ENCODE measurements at places on chromosomes 7 and 10.
A peak's percentile ranks its signal among the peaks of the same experiment; 100 is the strongest.

DNA sequence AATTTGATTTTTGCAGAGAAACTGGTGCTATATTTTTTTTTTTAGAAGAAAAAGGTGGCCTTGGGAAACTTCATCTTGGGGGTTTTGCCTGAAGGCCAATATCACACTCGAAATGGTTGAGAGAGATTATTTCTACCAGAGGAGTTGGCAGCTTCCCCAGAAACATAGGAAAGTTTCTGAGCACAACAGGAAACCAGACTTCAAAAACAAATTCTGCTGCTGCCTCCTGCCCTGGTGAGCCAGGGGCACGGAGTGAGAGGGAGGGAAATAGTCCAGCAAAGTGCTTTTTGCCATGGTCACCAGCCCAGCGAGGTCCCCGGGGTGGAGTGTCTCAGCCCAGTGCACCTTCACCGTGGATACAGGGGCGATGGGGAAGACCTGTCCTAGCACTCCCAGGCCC, 61.1 kb downstream of the FOXI2 start:
- no peaks in the 10 kb centered on the region for H3K36me3 ChIP-seq
- DNase-seq, result no peak
- H3K4me1 ChIP-seq, result no peaks in the 10 kb centered on the region

- H3K36me3 ChIP-seq, result no peaks in the 10 kb centered on the region
- peak; percentile 33 for DNase-seq
Measured at GRCh38 chr10:7409045-7409731, 1.6 kb downstream of the SFMBT2 start.

DNA sequence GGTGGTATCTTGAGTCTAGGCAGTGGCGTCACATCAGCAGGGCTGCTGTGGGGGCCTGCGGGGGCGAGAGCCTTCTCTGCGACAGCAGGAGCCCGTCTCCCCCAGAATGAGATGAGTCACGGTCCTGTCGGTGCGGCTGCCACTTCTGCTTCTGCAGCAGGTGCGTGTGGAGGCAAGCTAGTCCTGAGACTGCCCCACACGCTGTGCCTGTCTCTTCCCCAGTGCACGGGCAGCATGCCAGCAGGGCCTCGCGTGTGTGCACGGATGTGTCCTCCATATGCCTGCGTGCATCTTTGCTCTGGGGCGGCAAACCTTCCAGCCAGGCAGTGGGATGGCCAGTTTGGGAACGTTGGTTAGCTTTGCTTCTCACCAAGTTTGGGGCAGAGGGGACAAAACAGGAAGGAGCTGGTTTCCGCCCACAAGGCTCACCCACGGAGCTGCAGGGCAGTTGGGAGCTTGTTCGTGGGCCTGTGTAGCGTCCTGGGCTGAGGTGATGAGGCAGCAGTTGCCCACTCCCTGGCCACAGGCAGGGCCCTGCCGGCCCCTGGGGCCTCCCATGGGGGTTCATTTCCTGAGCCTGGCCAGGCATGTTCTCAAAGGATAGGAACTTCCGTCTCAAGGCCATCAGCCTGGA, 60.8 kb upstream of the PPIF start:
- H3K27ac ChIP-seq, result peak overlapping the region; percentile 65
- no peaks in the 10 kb centered on the region for H3K36me3 ChIP-seq
- H3K4me3 ChIP-seq, result no peak overlapping the region
- H3K4me1 ChIP-seq, result peaks cover 53% of the 10 kb centered on the region

DNA sequence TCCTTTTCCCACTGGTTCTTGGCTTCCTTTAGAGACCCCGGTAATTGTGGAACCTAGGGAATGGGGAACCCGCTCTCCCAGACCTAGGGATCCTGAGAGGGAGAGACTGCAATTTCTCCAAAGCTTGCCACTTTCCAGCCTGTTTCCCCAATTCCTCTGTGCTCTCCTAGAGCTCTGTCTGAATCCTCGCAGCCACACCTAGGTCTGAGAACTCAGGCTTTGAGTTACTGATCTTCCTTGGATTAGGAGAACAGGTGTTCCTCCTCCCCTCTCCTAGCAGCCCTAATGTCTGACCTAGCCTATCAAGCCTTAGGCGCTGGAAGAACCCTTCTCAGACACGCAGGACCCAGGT, 20.0 kb downstream of the WNT8B start:
- no peak for DNase-seq
- H3K4me3 ChIP-seq, result peak overlapping the region; percentile 59
- peaks cover 9% of the 10 kb centered on the region for H3K4me1 ChIP-seq
- H3K27ac ChIP-seq, result no peak overlapping the region
- H3K27me3 ChIP-seq, result peaks cover 50% of the 10 kb centered on the region

- H3K4me1 ChIP-seq, result no peaks in the 10 kb centered on the region
- no peak overlapping the region for H3K4me3 ChIP-seq
- no peak for DNase-seq
- no peaks in the 10 kb centered on the region for H3K36me3 ChIP-seq
- no peaks in the 10 kb centered on the region for H3K27me3 ChIP-seq
Measured at GRCh38 chr10:43064331-43065075, 12.4 kb upstream of the RET start.

DNA sequence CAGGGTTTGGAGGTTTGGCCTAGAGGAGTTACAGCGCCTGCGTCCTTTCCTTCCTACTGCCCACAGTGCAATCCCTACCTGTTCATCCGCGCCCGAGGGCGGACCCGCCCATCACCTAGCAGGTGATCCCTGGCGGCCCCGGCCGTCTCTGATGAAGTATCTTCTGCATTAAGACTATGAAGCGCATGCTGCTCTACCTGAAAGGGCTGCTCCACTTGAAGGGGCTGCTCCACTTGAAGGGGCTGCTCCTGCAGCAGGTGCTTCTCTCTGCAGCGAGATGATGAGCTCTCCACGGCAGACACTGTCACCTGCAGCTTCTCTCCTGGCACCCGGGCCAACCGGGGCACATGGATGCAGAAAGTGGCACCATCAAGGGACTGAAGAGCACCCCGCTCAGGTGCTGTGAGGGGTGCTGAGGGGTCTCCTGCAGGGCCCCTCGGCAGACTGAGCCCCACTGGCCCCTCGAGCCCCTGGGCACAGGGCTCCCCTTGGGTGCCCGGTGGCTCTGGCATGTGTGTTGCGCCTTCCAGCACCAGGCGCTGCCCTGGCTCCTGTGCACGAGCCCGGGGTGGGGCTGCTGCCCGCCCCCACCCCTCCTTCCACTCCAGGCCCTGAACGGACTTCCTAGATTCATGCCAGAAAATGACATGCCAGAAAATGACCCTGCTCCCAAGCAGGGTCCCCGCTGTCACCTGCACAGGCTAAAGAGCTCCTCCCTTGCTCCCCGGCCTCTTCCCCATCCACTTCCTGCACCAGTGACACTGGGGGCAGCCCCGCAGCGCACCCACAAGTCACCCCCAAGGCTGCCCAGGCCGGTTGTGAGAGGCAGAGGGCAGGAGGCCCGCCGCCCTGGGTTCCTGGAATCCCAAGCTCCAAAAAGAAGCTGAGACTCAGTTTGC, 29.4 kb downstream of the WDR86 start:
- no peak for DNase-seq
- H3K27me3 ChIP-seq, result peaks cover 28% of the 10 kb centered on the region
- H3K27ac ChIP-seq, result no peak overlapping the region
- H3K4me1 ChIP-seq, result peaks cover 6% of the 10 kb centered on the region

DNA sequence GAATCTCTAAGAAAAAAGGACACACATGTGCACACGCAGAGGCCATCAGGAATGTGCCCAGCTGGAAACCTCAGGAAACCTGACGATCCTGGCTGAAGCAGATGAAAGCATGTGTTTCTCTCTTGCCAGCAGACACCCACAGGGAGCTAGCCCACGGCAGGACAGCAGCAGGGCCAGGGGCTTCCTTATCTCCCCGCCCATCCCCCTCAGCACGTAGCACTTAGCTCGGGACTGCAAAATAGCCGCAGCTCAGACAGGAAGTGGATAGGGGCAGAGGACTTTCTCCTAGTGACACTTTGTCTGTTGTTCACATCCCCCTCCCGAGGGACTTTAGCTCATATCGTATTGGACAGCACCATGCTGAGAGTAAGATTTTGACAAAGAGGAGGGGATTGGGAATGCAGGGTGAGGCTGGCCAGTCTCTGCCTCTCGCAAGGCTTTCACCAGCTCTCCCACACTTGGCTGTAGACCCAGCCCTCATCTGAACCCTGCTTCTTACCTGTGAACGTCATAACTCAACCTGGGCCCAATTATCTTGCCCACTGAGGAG, 63.8 kb downstream of the MKI67 start:
- H3K36me3 ChIP-seq, result no peaks in the 10 kb centered on the region
- H3K27me3 ChIP-seq, result no peaks in the 10 kb centered on the region
- peak overlapping the region; percentile 69 for H3K27ac ChIP-seq
- DNase-seq, result no peak
- peaks cover 29% of the 10 kb centered on the region for H3K4me1 ChIP-seq
- no peak overlapping the region for H3K4me3 ChIP-seq

GRCh38 chr10:48691812-48692528, 7.3 kb downstream of the WDFY4 start:
- H3K4me1 ChIP-seq, result no peaks in the 10 kb centered on the region
- no peak for DNase-seq
- no peak overlapping the region for H3K4me3 ChIP-seq
- H3K27me3 ChIP-seq, result no peaks in the 10 kb centered on the region
- no peak overlapping the region for H3K27ac ChIP-seq

GRCh38 chr10:120455004-120455403, 2.0 kb upstream of the PLPP4 start:
- DNase-seq, result no peak
- H3K36me3 ChIP-seq, result no peaks in the 10 kb centered on the region
- no peak overlapping the region for H3K27ac ChIP-seq
- H3K27me3 ChIP-seq, result peaks cover 45% of the 10 kb centered on the region
- H3K4me3 ChIP-seq, result no peak overlapping the region

DNA sequence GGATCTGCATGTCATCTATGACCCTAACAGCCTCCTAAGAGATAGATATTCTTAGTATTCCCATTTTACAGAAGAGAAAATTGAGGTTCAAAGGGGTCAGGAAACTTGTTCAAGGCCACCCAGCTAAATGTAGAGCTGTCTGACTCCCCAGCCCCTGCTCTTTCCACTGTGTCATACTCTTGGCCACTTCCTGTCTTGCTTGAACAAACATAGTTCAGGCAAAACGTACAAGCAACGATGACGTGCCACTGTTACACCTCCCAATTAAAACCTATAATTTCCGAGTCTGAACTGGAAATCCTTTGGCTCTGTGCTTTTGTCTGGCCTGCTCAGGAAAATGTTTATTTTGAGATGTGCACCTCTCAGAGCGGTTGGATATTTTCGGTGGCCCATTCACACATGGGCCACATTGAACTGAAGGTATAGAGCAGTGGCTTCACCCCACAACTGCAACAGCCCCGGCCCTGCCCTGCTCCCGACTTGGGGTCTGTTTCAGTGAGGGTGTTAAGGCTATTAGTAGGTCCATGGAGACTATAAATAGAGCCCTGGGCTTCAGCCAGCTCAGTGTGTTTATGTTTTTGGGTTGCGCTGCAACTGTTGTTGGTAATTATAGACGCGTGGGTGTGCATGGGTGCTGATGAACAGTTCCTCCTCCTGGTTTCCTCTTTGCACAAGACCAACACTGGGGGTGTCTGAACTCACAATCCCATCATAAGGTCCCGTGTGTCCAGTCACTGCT, 172.3 kb upstream of the ADO start:
- no peak overlapping the region for H3K27ac ChIP-seq
- DNase-seq, result peak; percentile 46
- H3K4me3 ChIP-seq, result no peak overlapping the region
- H3K4me1 ChIP-seq, result no peaks in the 10 kb centered on the region
- H3K27me3 ChIP-seq, result no peaks in the 10 kb centered on the region

DNA sequence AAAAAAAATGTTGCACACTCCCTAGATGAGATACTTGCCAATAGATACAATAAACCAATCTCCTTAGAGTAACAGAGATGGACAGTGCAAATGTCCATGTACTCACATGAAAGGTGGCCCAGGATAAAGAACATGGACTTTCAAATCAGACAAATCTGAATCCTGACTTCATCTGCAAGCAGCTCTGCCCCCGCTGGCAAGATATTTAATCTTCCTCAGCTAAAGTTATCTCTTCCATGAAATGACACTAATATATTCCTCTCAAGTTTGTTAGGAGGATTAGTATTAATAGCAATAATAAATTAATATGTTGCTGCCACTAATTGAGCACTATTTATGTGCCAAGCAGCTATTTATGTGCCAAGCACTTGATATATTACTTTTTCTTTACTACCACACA, 148.6 kb upstream of the YAE1 start:
- H3K4me1 ChIP-seq, result no peaks in the 10 kb centered on the region
- no peak overlapping the region for H3K27ac ChIP-seq
- H3K27me3 ChIP-seq, result peaks cover 26% of the 10 kb centered on the region
- H3K4me3 ChIP-seq, result no peak overlapping the region
- no peaks in the 10 kb centered on the region for H3K36me3 ChIP-seq

DNA sequence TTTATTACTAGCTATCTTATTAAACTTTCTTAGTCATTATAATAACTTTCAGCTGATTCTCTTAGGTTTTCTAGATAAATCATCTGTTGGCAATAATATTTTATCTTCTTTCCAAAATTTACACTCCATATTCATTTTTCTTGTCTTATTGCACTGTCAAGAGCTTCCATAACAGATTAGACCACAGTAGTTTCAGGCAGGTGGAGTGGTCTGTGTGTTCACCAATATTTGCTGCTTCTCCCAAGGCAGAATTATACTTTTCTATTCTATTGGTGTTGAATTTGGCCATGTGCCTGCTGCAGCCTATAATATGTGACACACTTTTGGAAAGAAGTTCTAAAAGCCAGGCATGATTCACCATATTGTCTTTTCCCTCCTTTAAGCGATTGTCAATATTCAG, 422.8 kb downstream of the GATA3 start:
- no peaks in the 10 kb centered on the region for H3K4me1 ChIP-seq
- DNase-seq, result no peak
- H3K36me3 ChIP-seq, result no peaks in the 10 kb centered on the region
- no peaks in the 10 kb centered on the region for H3K27me3 ChIP-seq

GRCh38 chr7:43294080-43294630, 181.7 kb downstream of the HECW1 start:
- no peaks in the 10 kb centered on the region for H3K4me1 ChIP-seq
- H3K4me3 ChIP-seq, result no peak overlapping the region
- no peak for DNase-seq
- no peak overlapping the region for H3K27ac ChIP-seq
- no peaks in the 10 kb centered on the region for H3K36me3 ChIP-seq
- H3K27me3 ChIP-seq, result no peaks in the 10 kb centered on the region

DNA sequence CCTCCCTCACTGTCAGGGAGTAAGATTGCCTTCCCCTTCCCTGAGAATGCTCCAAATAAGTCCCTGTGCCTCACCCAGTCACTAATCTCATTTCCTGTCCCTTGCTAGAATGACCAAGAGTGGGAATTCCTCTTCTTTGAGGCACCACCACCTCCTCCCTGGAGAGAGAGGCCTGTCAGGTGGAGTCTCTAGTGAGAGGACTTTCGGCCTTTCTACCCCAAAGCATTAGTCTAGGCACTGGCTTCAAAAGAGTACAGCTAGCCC, 145.0 kb downstream of the PTPN20 start:
- no peaks in the 10 kb centered on the region for H3K27me3 ChIP-seq
- no peak for DNase-seq
- H3K4me1 ChIP-seq, result no peaks in the 10 kb centered on the region
- no peak overlapping the region for H3K4me3 ChIP-seq
- H3K36me3 ChIP-seq, result no peaks in the 10 kb centered on the region
- H3K27ac ChIP-seq, result no peak overlapping the region

Data from transverse colon (tissue), 4 donors.